ENCODE measurements at places on chromosomes 4 and X.

DNA sequence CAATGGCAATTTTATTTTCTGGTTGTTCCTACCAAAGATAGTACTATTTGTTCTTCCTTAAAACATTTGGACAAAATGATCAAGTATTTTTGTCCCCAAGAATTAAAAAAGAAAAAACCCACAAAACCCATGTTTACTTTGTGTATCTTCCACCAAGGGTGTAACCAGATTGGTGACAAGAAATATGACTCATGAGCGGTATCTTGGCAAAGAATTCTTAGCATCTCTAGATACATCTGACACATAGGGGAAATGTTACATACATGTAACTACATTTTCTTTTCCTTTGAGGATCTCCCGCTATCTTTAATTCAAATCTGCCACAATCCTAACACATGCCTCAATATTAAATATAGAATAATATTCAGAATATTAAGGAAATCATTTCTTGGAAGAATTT lies 78.7 kb downstream of the WDFY3 start:
- DNase-seq = peak; percentile 16

DNA sequence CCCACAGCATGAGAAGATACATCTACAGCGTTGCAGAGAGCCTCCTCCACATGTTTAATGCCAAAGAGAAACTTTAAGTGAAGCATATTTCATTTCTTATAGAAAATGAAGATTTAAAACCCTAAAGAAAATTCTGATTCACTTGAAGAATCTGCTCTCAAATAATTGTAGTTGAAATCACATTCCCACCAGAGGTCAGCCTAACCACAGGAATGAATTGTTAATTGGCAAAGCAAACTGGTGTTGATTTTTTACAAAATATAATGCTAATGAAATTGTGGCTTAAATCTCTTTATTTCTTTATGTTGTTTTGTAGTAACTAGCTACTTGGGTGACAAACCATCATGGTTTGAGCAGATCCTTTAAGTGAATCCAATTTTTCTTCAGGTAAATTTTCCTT lies 31.1 kb upstream of the WDR17 start:
- peak; percentile 59 for DNase-seq

- DNase-seq = no peak
Observed at GRCh38 chr4:47654972-47655693, 170.1 kb downstream of the ATP10D start.

DNA sequence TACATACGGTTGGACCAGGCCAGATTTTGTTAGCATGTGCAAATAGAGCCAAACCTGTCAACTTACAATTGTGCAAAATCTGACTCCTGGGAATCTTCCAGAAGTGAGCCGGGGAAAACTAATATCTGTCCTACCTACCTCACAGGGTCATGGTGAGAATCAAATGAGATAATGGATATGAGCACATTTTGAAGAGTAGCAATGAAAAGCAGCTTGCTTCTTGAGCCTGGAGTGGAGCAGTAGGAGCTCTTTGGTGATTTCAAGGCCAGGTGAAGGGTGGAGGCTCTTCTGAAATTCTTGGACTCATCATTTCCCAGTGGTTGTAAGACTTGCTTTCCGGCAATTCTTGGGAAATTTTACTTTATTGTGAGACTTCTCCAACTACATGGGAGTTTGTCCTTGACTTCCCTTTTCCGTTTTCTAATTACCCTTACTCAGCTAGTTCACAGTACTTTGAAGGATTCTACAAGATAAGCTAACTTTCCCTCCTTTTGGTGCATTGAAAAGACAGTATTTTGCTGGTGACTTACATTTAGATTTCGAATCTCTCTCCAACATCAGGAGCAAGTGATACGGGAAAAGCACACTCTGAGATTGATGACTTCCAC lies 12.2 kb downstream of the PLAC1 start:
- DNase-seq = peak; percentile 19

DNA sequence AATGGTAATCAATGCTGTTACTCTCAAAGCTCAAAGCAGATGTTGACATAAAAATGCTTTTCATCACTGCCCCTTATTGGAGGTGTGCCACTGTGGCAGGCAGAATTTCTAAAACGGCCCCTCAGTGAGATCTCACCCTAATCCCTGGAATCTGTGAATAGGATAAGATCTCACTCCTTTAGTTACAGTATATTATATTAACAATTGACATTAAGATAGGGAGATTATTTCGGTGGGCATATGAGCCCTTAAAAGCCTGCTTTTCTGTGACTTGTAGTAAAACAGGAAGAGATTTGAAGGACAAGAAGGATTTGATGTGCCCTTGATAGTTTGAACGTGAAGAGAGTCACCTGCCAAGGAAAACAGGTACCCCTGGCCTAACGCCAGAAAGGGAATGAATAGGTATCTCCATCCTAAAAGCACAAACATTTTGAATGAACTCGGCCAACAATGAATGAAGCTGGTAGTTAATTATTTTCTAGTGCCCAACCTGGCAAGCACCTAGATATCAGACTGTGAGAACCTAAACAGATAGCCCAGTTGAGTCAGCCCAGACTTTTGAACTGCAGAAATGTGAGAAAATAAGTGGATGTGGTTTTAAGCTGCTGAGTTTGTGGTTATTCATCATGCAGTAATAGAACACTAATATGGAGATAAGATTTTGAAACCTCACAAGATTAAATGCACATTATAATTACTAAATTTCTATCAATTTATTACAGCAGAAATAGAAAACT lies 881.6 kb downstream of the PCDH18 start:
- no peak for DNase-seq

DNA sequence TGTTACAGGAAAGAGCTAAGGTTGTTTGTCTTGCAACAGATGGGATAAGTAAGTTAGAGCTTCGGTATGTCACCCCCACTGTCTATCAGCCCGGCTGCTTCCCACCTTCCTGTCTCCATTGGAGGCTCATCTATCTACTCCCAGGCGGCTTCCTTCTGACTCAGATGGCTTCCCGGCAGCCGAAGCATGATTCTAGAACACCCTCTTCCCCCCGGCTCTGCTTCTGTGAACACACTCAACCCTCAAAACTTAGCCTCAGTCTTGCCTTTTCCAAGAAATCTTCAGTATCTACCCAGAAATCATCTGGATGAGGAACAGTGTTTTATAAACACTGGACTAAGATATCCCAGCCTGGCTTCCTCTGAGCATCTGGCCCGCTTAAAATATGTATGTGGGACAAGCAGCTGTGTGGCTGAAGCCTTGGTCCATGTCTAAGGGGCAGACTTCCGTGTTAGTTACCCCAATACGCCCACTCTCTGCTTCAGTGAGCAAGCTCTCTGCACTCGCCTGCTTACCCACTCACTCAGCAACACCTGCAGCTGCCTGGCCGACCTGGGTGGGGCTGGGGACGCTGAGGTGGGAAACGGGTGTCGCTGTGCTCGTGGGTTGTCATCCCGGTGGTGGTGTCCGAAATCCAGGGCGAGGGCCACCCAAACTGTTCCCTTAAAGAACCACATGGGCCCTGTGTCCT lies 12.0 kb upstream of the SLC2A9 start:
- peak; percentile 52 for DNase-seq
